ELF-1 (cell line): ENCODE measurements at places on chromosomes 5 and 9.

- DNase-seq = no peak
Observed at GRCh38 chr5:58411372-58411771, 48.5 kb downstream of the PLK2 start.

DNA sequence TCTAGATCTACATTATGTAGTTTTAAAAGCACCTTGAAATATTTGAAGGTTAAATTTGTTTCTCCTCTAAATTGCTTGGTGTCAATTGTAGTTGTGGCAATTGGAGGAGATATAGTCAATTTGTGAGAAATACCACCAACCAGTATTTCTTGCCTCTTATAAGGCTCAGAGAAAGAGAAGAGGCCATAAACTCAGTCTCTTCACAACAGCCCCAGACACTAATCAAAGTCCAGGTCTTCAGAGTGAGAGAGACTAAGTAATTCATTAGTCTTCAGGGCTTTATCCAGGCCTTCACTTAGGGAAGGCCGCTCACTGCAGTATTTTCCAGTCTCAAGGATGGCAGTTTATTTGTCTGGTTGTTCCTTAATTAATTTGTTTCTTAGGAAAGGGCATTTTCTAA lies 168.0 kb upstream of the RGMB start:
- DNase-seq = no peak

DNA sequence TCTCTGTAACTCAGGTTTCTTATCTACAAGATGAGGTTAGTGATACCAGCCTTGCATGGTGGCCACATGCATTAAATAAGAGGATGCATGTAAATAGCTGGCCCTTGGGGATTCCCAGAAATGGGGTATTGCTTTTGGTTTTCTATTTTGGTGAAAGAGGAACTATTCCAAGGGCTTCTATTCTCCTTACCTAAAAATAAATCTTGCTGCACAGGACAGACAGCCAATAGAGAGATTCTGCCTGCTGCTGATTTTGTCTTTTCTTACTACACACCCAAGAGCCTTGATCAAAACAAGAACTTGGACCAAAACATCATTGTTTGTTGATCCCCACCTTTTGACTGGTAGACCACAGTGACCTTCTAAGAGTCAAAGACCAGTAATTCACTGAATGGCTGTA lies 161.8 kb downstream of the PJA2 start:
- no peak for DNase-seq

GRCh38 chr5:57319628-57320027 lies 145.8 kb downstream of the GPBP1 start:
- no peak for DNase-seq

DNA sequence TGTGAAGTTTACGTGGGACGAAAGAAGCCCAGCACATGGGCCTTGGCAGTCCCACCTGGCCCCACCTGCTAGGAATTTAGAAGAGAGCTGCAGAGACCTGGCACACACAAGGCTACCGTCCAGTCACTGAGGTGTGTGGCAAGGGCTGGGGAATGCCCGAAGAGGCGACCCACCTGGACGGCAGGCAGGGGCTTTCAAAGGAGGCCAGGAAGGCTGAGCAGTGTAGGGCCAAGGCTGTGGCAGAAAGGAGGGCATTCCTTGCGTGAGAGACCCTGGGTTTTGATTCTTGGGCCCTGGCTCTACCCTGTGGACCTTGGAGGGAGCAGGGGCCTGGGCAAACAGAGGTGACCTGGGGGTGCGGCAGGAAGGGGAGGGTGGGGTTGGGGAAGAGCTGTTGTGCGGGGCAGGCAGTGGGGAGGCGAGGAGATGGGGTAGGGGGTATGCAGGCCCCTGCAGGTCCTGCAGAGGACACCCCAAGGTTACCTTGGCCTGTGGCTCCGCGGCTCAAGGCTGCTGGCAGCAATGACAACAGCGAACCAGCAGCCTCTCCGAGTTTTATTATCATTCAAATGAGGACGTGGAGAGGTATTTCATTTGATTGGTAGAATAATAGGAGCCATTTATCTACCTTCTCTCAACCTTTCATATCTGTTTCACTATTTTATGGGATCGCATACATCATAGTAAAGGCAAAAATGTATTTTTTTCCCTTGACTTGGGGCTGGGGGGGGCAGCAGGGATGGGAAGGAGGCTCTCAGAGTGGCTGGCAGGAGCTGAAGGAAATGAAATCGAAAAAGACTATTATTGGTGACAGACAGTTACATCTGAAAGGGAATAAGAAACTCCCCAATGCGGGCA lies 24.8 kb downstream of the TSPAN17 start:
- no peak for DNase-seq

DNA sequence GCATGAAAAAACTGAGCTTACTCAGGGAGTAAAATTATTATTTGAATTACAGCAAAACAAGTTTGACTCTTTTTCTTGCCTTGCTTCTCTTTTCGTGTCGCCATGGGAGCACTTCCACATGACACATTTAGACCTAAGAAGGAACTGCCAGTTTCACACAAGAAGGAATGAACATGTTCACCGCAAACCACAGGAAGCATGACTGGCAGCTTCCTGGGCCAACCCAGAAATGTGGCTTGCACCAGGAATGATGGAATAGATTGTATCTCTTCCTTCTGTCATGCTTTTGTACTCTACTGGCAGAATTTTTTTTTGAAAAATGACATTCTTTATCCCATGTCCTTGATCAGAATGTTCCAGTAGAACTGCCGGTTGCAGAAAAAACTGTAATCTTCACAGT lies 32.9 kb upstream of the MAN2A1 start:
- no peak for DNase-seq

DNA sequence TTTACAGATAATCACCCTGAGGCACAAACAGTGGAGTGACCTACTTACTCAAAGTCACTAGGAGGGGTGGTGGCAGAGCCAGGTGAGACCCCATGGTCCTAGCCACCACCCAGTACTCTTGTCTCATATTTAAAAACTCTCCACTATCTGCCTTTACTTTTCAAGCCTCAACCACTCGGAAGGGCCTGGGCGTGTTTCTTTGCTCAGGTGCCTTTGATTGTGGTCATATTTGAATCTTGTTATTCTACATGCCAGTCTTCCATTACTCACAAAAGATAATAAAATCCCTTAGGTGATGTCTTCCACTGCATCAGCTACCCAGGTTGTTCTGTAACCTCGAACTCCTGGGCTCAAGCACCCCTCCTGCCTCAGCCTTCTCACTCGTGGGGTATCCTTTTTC lies 20.7 kb upstream of the TRIM36 start:
- DNase-seq = no peak

GRCh38 chr5:141503681-141504080 lies 14.8 kb downstream of the PCDHGC5 start:
- no peak for DNase-seq

DNA sequence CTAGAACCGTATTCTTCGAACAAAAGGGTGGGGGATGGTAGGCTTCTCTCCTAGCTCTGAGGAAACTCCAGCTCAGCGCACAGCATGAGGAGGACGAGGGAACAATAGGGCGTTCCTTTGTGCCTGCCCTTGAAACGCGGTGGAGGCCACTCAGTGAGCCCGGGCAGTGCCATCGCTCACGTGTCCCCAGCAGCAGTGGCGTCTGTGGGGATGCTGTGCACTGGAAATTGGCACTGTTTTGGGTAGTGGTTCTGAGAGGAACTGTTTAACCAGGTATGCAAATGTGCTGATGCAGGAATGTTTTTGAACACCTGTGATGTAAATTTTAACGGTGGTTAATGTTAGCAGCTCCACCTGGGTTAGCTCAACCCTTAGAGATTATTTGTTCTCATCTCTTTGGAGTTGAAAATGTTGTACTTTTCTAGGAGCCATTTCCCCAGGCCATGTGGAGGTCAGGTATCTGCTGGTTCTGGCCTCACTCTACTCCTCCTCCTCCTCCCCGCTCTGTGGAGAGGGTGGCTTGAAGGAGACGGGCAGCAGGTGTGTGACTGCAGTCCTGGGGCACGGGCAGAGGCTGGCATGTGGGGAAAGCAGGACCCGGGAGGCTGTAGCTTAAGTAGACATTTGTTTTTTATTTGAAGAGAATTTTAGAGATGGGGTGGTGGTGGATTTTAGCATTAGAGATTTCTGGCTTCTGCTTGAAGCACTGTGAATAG lies 48.3 kb downstream of the EHMT1 start:
- peak; percentile 82 for DNase-seq

GRCh38 chr9:131624636-131625507 lies 79.5 kb downstream of the PRRT1B start:
- no peak for DNase-seq

- DNase-seq = no peak
Observed at GRCh38 chr9:13952906-13953305, 361.0 kb downstream of the NFIB start.

DNA sequence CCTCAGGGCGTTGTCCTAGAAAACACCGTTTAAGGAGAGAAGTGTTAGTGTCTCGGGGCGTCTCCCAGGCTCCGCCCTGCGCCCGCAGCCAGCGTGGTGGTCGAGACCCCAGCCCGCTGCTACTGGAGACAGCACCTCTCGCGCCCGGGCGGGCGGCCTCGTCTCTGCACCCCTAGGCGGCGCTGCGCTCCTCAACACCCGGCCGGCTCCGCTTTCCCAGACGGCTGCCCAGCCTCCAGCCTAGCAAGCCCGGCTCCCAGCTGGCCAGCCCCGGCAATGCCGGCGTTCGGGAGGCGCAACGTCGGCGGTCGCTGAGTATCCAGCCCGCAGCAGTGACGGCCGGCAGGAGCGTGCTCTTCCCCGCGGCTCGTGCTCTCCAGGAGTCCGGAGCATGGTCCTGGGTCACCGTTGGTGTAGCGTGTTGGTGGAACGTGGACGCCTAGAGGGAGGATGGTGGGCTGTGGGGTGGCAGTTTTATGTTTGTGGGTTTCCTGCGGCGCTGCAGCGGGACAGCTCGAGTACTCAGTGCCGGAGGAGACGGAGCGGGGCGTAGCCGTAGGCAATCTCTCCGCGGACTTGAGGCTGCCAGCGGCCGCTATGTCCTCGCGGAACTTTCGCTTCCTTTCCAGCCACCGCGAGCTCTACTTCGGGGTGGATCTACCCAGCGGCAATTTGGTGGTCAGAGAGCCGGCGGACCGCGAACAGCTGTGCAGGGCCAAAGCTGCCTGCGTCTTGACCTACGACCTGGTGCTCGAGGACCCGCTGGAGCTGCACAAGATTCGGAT lies 536 bp downstream of the PCDHAC1 start:
- peak; percentile 99 for DNase-seq

GRCh38 chr5:122673343-122673742 lies 101.5 kb upstream of the SNX2 start:
- no peak for DNase-seq

GRCh38 chr5:160379511-160379910 lies 9.1 kb upstream of the C1QTNF2 start:
- DNase-seq = no peak

DNA sequence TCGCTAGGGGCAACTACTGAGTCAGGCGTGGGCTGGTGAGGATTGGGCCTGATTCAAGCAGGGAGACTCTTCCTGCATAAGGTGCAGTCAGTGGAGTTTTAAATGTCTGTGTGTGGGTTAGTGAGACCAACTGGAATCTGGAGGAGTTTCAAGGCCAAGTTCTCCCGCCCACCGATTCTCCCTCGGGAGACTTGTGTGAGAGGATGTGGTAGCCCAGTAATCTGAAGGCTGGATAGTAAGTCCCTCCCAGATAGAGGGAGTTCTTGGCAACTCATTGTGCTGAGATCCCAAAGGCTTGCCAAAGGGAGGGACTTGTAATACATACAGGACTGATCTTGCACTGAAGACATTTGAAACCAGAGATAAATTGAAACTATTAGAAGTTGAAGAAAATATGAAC lies 51.8 kb downstream of the WDR36 start:
- no peak for DNase-seq

DNA sequence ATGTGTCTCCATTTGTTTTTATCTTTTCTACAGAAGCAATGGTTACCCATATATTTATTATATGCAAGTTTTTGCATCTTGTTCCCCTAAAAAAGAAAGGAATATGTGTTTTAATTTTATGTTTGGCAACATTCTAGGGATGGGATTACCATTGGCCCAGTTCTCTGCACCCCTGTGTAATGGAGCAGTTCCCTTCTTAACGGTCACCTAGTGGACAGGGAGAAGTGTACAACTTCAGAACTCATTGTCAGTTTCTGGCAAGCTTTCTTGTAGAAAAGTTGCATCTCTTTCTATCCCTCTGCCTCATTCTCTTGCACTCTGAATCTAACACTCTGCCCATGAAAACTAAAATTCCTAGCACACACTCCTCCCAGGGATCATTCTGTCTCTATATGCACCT lies 78.2 kb downstream of the DOCK8 start:
- DNase-seq = no peak

- no peak for DNase-seq
Observed at GRCh38 chr5:110324876-110325275, 401.6 kb downstream of the TMEM232 start.

GRCh38 chr5:156826150-156826549 lies 23.9 kb upstream of the PPP1R2B start:
- no peak for DNase-seq

- DNase-seq = peak; percentile 56
Observed at GRCh38 chr9:99259231-99259918, 37.3 kb downstream of the SEC61B start.

DNA sequence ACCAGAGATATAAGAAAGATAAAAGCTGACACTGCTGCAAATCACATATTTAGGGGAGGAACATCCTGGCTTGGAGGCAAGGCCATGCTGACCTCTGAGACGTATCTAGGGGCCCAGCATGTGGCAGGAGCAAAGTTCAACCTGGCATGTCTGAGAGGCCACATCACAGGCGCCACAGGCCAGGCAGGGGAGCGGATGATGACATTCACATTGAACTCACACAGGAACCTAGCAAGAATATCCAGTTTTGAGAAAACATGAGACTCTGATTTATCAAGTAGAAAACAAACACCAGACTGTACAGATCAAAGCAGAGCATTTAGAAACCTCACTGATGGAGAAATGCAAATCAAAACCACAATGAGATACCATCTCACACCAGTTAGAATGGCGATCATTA lies 64.2 kb upstream of the STK32A start:
- DNase-seq = no peak

DNA sequence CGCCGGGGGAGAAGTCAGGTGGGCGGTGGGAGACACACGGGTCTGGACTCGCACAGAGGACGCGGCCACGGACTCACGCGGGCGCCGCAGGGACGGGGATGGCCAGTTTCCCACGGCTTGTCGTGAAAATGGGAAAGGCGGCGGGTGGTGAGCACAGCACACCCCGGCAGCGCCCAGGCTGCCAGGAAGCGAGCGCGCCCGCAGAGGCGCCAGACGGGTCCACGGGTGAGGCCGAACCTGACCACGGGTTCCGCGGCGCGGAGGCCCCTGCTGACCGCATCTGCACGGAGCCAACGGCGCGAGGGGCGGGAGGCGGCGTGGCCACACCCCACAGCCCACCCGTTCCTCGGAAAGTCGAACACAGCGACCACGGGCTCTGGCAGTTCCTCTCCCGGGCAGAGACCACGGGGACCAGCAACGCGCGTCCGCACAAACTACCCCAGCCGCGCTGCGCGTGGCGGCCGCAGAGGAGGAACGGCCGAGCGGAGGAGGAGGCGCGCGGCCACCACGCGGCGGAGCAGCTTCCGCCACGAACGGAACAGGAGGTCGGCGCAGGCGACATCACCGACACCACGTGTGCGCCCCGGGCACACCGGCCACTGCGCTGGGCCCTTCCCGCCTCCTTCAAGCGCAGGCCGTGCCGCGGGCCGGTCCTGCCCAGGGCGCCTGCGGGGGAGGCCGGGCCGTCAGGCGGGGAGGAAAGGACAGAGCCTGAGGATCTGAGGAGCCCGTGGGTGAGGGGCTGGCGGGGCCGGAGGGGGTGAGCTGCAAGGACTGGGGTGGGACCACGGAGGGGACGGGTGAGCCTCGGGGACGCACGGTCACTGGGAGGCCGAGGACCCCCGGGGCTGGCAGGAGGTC lies 5.6 kb downstream of the EXD3 start:
- DNase-seq = peak; percentile 39

- no peak for DNase-seq
Observed at GRCh38 chr5:78482948-78483347, 122.5 kb downstream of the SCAMP1 start.

GRCh38 chr9:132168347-132168746 lies 6.5 kb downstream of the NTNG2 start:
- no peak for DNase-seq
